CD4-positive, alpha-beta T cell treated with Interleukin-6 at 100 ng/mL for 8 hours (primary cell): ENCODE measurements at places on chromosomes 6 and 20.

DNA sequence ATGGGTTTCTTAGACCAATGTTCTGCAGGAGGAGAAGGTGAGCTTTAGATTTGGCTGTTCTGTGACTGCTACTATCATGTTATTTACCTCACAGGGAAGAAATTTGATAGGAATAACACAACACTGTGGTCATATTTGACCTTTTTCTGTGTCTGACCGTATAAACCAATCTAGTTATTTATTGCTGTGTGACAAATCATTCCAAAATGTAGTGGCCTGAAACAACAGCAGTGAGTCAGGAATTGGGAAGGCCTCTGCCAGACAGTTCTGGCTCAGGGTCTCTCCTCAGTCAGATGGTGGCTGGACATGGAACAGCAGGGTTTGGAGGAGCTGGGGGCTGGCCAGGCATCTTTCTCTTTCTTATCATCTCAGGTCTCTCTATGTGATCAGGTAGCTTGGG lies 33.0 kb downstream of the RIPOR2 start:
- DNase-seq, result no peak

- no peak for DNase-seq
Measured at GRCh38 chr6:40185486-40185885, 251.2 kb upstream of the MOCS1 start.

DNA sequence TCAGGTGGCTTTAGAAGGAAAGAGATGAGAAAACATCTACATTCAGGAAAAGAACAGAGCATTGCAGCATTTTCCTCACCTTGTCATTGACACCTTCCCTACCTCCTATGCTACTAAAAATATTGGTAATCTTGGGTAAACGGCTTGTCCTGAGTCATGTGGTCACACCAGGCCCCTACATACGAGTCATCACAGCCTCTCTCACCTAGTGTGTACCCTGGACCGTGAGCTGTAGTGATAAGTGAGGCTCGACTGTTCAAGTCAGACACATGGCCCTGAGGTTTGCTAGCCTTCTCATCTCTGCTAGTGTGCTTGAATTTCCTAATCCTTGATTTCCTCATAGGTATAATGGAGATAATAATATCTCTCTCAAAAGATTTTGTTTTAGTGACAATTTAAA lies 29.6 kb upstream of the TMEM244 start:
- no peak for DNase-seq

- no peak for DNase-seq
Measured at GRCh38 chr6:156873654-156874380, 96.6 kb downstream of the ARID1B start.

- no peak for DNase-seq
Measured at GRCh38 chr6:2881423-2881822, 21.7 kb downstream of the SERPINB9 start.

DNA sequence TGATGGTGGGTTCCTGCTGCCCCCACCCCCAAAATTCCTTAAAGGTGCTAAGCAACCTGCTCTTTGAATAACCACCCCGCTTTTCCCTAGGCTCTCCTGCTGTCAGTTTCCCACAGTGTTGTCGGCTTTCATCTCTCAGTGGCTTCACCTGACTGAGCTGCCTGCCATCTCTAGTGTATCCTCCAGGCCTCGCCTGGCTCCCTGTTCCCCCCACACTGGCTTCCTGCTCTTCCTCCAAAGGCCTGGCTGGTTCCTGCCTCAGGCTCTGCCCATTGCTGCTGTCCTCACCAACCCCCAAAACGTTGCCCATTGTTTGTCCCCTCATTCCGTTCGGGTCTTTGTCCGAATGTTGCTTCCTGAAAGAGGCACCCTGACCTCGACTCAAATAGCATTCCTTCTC lies 93.8 kb upstream of the POPDC3 start:
- no peak for DNase-seq

DNA sequence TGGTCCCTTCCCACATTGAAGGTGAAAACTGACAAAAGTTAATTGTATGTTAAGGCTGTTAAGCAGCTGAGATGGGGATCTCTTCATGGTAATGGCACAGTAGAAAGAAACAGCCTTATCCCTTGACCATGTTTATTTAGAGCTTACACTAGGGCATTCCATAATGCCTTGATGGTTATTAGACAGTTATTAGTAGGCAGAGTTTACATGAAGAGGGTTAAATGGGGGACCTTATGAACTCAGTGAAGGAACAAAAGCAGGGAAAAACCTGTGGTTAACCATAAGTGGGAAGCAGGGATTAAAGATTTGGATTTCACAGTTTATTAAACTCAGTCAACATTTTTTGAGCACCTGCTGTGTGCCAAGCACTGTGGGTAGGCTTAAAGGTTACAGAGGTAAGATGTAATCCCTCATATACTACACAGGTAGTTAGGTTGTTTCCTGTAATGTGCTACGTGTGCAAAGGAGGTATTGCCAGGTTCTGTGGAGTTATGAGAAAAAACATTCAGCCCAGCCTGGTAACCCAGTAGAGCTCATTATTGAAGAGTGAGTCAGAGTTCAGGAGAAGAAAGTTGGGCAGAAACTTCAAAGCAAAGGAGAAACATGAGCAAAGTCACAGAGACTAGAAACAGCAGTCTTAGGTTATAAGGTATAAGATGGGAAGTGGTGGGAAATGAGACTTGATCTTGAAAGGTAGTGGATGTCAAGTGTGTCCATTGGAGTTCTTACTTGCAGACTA lies 32.3 kb upstream of the GNRH2 start:
- DNase-seq, result no peak

DNA sequence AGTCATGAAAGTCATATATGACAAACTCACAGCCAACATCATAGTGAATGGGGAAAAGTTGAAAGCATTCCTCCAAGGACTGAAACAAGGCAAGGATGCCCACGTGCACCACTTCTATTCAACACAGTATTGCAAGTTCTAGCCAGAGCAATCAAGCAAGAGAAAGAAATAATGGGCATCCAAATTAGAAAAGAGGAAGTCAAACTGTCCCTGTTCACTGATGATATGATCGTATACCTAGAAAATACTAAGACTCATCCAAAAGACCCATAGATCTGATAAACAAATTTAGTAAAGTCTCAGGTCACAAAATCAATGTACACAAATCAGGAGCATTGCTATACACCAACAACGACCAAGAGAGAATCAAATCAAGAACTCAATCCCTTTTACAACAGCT lies 41.2 kb downstream of the RPP21 start:
- no peak for DNase-seq

- DNase-seq, result no peak
Measured at GRCh38 chr6:89986650-89987074, 92.4 kb downstream of the GJA10 start.

DNA sequence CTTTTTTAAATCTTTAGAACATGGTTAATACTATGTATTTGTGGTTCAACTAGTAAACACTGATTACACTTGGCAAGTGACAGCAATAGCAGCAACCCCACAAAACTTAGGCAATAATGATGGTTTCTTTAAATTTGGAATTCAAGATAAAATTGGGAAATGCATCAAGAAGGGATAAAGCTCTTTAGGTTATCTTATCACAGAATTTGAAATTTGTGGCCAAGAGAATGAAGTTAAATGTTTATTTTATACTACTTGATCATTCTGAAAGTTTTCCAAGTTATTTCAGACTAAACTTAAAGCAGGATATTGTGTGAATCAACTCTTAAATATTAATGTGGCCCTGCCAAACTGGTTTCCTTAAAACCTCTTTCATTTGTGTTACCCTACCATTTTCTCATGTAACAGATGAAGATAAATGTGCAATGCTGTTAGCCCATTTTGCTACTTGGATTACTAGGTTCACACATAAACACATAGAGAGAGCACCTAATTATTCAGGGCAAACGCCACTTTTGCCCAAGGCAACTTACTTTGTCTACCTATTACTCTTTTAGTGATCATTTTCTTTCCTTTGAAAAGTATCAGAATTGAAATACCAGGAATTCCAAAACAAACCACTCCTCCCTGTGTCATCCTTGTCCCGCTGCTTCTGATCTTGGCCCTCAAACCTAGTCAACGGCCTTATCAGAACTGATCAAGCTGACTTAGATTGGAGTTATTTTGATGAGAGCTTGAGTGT lies 186.7 kb upstream of the TENT5A start:
- DNase-seq, result no peak

DNA sequence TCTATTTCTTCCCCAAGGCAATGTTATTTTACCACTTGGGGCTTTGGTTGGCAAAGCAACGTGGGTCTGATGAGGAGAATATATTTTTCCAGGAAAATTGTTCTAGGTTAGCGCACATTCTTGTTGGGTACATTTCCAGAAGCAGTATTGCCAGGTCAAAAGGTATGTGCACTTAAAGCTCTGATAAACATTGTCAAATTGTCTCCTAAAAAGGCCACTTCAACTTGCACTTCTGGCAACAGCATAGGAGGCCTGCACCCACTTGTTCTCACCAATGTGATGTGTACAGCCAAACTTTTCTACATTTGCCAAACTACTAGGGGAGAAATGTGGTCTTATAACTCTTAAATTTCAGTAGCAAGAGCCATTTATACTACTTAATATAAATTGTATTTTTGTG lies 197.5 kb upstream of the COL21A1 start:
- DNase-seq, result no peak

GRCh38 chr6:11223286-11223864 lies 9.1 kb downstream of the NEDD9 start:
- DNase-seq, result no peak

- no peak for DNase-seq
Measured at GRCh38 chr6:47302043-47302442, 7.7 kb downstream of the TNFRSF21 start.

DNA sequence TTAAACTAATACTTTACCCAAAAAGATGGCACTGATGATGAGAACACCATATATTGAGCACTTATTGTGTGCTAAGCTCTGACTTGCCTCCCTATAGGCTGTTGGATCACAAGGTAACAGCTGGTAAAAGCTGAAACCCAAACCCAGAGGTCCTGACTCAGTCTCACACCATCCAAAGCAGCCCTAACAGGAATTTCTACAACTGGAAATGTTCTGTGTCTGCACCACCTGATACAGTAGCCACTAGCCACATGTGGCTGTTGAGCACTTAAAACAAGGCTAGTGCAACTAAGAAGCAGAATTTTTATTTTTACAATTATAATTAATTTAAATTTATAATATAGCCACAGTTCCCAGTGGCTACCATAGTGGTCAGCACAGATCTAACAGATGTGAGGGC lies 15.6 kb upstream of the MATN4 start:
- no peak for DNase-seq

GRCh38 chr6:10271982-10272381 lies 142.9 kb downstream of the TFAP2A start:
- DNase-seq, result no peak

GRCh38 chr6:67165606-67166005 lies 1458.6 kb upstream of the EYS start:
- no peak for DNase-seq

- no peak for DNase-seq
Measured at GRCh38 chr20:25206063-25206403, 10.5 kb downstream of the ENTPD6 start.

- DNase-seq, result no peak
Measured at GRCh38 chr20:41342474-41343464, 2.1 kb downstream of the LPIN3 start.
